Cardiac septum (tissue), 1 donor: ENCODE measurements at places on chromosomes 11 and 22. TPM values are rescaled to one million over a fixed set of nuclear protein-coding genes. Genes with fewer than 3 reads are reported as not detected.

LRRC32 gene
- 33.5 TPM for total RNA-seq

TMEM223 gene
- total RNA-seq = 17.7 TPM

TTC36 gene
- total RNA-seq = 0.62 TPM

RGL4 gene
- 0.24 TPM for total RNA-seq

MS4A6A gene
- total RNA-seq = 22.2 TPM

KRTAP5-10 gene
- not detected for total RNA-seq

GRCh38 chr11:110430267-110431050, 711 bp downstream of the FDX1 start:
- peak; percentile 76 for DNase-seq

DNA sequence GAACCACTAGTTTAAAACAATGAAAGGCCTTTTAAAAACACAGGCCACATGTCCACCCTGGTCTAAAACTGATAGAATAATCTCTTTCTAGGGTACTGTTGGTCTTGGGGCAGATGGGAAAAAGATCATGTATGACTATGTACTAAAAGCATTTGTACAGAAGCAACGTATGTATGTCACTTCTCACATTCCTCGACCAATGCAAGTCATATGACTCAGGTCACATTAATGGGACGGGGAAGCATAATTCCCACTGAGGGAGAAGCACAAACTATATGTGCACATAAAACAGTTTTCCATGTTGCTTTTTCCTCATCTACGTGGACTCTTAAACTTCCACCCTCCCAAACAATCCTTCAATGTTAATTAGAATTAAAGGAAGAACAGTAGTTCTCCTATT, 32.2 kb upstream of the GAB2 start:
- DNase-seq = no peak

DNA sequence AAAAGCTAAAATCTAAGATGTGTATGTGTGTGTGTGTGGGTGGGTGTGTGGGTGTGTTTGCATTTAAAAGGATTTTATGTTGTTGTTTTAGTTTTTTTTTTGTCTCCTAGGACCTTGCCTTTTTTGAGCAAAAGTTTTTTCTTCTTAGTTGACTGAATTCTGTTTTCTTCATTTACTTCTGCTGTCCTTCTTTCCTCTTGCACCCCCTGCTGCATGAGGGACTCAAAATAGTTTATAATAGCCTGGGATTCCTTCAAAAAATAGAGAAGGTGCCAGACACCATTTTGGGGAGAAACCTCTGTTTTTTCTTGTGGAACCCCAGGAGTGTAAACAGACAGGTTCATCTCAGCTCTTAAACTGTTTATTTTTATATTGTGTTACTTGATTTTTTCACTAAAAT, 817.7 kb downstream of the TBC1D22A start:
- DNase-seq = no peak

- no peak for DNase-seq
Observed at GRCh38 chr11:93032580-93032979, 63.1 kb downstream of the MTNR1B start.

DNA sequence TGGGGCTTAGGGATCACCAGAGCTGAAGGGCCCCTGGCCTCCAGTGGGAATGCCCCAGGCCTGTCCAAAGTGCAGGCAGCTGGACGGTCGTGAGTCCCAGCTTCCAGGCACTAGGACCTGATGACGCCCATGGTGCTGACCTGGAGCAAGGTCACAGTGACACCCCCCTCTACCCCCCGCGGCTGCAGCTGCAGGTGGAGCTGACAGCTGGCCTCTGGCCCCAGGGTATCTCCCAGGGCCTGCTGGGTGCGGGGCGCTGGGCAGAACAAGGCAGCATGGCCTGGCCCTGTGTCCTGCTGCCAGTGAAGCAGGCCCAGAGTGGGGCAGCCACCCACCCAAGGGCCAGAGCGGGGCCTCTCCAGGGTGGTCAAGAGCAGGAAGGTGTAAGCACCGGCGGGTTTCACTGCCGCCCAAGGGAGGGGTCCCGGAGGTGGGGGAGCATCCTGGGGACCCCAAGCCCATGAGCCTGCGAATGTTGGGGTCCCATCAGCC, 553 bp upstream of the TCIRG1 start:
- no peak for DNase-seq

- DNase-seq = no peak
Observed at GRCh38 chr11:99349151-99349673, 328.5 kb downstream of the CNTN5 start.

GRCh38 chr11:87967459-87967858, 207.8 kb downstream of the RAB38 start:
- DNase-seq = no peak

GRCh38 chr22:41511521-41511968, 32.7 kb downstream of the POLR3H start:
- DNase-seq = no peak

GRCh38 chr11:2521733-2522630, 77.2 kb downstream of the KCNQ1 start:
- peak; percentile 66 for DNase-seq
